Fibroblast of mammary gland (primary cell): ENCODE measurements at places on chromosomes 11 and 22.

DNA sequence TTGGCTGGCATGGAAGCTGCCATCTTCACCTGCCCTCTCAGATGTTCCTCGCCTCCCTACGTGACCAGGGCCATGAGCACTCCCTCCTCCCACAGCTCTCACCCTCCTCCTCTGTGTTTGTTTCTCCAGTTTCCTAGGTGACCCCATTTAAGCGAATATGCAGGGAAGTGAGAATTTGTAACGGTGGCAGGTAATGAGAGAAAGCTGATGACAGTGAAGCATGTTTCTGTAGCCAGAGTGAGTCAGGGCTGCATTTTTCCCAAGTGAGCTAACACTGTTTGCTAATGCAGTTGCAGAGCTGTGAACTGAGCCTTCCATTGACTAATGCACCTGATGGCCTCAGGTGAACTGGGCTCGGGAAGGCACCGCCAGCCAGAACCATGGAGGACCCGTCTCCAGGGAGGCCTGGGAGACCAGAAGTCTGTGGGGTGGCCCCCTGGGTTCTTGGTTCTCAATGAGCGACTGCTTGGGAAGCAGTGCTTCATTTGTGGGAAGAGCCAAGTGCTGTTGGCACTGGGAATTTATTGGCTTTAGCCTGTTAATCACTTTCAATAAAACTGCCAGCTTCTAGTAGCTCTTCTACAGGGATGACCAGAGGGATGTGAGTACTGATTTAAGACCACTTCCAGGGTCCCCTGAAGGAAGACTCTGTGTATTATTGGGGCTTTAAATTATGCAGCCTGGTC lies 64.5 kb downstream of the BARX2 start:
- no peak for DNase-seq

- DNase-seq = no peak
Observed at GRCh38 chr22:49719046-49719445, 108.6 kb downstream of the BRD1 start.

DNA sequence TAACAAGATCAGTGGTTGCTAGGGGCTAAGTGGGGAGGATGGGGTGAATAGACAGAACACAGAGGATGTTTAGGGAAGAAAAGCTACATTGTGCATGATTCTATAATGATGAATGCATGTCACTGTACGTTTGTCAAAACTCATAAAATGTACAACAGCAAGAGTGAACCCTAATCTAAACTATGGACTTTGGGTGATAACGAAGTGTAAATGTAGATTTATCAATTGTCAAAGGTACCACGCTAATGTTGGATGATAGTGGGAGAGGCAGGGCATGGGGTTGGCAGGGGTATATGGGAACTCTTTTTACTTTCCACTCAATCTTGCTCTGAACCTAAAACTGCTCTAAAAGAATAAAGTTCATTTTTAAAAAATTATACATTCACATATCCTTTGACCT lies 21.3 kb upstream of the SLC5A1 start:
- DNase-seq = no peak

GRCh38 chr22:35192129-35192918 lies 65.0 kb upstream of the HMGXB4 start:
- DNase-seq = peak; percentile 45

DNA sequence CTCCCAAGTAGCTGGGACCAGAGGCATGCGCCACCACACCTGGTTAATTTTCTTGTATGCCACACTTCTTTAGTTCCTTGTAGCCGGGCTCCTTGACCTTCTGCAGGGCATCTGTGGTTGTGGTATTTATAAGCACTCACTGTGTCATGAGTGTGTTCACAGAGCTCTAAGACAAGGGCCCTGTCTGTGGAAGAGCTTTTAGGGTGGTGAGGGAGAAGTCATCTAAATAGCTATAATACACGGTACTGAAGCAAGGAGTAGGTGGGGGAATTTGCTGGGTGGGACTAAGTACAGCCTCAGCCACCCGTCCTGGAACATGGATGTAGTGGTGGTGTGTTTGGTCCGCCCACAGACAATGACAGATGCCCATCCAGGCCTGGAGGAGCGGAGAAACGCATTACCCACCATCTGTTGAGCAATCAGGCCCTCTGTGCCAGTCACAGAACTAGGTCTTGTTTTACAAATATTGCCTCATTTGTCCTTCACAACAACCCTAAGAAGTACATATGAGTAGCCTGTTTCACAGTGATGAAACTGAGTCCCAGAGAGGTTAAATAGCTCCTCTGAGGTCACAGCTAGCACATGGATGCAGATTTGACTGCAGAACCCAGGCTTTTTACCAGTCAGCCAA lies 10.1 kb downstream of the ACO2 start:
- DNase-seq = peak; percentile 93

DNA sequence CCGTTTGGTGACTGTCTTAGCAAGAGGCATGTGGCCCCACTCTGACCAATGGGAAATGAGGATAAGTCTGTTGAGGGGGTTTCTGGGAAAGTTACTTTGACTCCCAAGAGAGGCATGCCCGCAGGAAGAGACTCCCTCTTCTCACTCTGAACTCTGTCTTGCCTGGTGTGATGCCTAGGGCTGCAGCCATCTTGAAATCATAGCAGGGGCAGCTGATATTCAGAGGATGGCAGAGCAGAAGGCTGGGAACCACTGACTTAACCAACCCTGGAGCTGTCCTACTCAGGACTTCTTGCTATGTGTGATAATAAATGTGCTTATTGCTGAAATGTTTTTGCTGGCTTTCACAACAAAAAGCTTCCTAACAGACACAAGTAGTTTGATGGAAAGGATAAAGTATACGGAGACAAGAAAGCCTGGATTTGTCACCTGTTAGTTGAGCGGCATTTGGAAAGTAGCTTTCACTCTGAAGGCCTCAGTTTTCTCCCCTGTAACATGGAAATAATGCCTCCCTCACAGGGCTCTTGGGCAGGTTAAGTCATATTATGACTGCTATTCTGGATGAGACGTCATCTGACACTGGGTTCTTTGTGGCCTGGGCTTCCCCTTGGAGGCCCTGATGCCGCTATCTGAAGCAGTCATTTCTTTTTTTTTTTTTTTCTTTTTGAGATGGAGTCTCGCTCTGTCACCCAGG lies 128.5 kb downstream of the CEP164 start:
- no peak for DNase-seq

DNA sequence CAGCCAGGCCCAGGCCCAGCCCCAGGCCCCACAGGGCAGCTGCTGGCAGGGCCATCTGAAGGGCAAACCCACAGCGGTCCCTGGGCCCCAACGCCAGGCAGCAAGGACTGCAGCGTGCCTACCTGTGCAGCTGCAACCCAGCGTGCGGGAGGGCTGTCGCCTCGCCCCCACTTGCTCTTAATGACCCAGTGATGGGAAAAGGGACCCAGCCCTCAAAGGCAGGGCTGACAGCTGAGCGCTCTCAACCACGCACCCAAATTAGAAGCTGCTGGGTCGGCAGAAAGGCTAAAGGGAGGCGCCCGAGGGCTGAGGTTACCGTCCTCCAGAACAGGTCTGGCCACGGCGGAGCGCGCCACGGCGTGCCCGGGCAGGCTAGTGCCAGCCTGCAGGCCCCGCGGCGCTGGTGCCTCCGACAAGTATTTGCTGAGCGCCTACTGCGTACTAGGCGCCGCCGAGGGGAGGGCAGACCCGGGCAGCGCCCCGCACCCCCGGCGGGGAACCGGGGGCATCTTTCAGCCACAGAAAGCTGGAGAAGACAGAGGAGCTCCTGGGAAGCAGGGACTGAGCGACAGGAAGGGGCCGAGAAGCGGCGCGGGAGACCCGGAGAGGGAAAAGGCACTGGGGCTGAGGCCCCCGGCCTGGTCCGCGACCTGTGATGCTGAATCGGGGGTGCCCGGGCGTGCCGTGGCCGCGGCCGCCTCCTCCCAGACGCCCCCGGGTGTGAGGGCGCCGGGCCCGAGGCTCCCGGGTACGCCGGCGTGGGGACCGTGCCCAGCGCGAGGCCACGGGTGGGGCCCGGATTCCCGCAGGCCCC lies 773 bp downstream of the HRAS start:
- DNase-seq = no peak

DNA sequence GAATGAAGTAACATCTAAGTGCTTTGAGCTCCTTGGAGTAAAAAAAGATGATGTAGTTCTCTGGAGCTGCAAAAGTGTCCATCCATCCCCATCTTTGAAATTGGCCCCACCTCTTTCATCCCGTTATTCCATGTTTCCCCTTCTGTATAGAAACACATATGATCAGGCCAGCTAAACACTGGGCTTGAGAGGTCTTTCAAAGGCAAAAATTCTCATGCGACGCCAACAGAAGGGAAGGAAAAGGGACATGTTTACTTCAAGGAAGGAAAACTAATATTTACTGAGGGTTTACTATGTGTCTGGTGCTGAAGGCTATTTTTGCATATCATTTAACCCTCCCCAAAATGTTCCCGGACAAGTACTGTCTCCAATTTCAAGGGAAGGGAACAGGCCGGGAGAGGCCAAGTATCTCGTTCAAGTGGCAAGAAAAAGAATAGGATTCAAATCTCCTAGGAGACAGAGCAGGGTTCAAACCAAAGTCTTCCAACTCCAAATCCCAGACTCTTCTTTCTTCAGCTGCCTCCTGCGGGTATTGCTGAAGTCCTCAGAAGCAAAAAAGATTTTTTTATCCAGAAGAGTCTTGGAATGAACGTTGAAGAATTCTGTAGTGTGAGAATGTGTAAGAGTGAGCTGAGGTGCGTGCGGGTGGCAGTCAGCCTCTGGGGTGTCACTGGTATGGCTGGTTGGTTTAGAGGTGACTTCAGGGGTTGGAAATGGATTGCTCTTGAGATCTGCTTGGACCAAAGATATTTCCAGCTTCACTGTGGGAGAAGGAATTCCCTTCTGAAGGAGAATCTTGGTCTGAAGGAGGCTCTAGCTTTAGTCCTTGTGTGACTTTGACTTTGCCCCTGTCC lies 10.1 kb downstream of the TECTA start:
- DNase-seq = no peak

GRCh38 chr22:35736166-35736565 lies 18.5 kb downstream of the APOL5 start:
- DNase-seq = no peak

DNA sequence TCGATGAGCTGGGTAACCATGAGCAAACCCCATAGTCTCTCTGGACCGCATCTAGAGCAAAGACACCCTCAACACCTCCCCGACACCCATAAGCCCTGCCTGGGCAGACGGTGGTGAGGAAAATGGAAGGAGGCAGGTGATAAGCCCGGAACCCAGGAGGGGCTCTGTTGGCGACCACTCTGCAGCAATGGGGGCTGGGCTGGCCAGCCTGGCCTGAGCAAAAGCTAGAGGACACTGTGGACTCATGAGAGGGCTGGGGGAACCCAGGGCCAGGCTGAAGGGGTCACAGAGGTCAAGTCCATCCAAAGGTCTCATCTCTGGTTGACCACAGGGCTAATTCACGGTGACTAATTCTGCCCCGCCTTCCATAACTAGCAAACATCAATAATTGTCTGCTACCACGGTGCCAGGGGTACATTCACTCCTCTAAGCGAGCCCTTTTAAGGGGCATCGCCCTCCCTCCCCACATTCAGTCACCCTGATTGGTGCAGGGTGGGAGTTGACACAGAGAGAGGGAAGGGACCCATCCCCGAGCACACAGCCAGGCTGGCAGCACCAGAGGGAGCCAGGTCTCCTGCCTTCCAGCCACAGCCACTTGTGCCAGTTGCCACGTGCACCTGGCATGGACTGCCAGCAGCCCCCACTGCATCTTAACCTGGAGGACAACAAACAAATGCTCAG lies 4.0 kb downstream of the PYGM start:
- DNase-seq = no peak

DNA sequence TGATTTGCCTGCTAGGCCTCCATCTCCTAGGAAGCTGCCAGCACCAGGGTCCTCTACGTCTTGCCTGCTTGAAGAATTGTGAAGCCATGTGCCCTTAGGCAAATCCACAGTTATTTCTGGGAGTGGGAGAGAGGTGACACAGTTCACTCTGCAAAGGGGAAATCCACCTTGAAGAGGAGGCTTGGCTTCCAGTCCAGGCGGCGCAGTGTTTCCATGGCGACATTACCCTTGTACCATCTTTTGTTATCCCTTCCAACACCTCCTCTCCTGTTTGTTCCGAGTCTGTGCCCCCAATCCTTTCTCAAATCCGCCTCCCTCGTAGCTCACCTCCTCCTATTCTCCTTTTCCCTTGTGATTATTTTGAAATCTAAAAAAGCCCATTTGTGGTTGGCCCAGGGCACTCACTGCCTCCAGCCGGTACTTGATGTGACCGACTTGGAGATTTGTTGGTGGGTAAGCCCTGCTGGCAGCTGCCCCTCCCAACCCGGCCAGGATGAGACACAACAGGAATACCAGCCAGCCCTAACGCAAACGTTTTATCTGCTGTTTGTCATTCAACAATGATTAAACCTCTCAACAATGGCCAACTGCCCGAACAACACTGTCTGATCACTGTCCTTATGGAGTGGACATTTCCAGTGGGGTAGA lies 18.4 kb downstream of the SYT13 start:
- no peak for DNase-seq

- DNase-seq = no peak
Observed at GRCh38 chr11:23569134-23569533, 708.9 kb upstream of the CCDC179 start.

- DNase-seq = no peak
Observed at GRCh38 chr11:70880416-70880815, 372.0 kb downstream of the SHANK2 start.

DNA sequence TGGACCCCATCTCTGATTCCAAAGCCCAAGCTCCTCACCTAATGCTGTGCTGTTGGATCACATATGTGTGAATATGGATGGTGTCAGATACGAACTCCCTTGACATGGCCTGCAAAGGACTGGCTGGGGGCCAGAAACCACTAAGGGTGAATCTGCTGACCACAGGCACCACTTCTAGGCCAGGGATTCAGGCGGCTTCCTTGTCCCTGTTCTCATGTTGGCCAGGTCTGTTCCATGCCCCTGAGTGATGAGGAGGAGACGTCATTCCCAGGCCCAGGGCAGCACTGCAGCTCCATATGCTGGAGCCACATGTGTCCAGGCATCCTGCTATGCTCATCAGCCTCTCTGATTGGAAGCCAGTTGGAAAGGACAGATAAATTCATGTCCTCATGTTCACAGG lies 130.0 kb upstream of the BDNF start:
- DNase-seq = peak; percentile 12
